CD4-positive, alpha-beta T cell treated with Interleukin-10 for 1 hour (primary cell): ENCODE measurements at places on chromosomes 3 and 15.

DNA sequence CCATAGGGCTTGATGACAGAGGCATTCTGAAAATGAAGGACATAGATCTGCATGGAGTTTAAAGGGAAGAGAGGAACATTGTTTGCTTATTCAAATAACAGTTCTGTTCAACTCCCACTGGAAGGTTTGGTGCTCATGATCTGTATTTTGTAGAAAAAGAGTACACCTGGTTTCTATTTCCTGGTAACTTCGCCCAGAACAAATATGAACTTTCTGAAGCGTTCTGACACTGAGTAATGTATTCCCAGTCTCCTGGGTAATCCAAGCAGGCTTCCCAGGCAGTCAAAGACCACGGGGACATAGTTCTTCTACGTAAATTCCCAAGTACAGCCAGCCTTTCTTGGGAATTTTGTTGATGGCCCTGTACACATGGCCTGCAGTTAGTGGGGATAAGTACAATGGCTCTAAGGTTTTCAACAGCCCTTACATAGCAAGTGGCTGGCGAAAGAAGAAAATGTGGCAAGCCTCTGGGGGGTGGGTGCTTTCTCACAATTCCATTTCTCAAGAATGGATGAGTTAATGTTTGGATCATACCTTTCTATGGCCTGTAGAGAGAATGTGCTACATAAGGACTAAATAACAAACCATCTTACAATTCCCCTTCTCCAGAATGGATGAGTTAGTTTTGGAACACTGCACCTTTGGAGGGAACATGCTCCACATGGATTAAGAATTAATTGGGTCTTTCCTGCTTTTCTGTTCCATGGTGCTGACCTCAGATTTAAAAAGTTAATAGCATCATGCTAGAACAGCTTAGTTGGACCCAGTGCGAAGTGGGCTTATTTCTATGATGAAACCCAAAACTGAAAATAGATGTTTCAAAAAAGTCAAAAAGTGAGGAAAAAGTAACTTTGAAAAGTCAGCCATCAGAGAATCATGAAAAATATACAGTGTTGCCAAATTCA lies 52.7 kb downstream of the COL6A6 start:
- DNase-seq, result no peak

DNA sequence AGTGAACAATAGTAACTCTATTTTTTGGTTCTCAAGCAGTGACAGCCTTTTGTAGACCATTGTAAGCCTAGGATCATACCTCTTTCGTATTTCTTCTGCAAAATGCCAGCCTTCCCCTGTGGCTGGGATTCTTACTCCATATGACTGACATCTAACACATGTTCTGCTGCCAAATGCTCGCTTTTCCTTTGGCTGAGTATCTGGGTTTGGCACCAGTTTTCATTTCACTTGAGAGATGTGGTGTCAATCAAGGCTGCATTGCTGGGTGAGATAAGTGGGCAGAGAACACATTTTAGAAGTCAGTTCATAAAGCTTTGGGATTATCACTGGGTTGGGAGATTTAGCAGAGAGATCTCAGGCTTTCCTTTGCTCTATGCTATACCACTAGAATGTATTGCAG lies 514.7 kb upstream of the SGO1 start:
- DNase-seq, result no peak

- DNase-seq, result peak; percentile 13
These were observed 72.3 kb downstream of the CORO2B start for GRCh38 chr15:68650901-68651709.

- no peak for DNase-seq
These were observed 66.9 kb downstream of the DCLK3 start for GRCh38 chr3:36697229-36698001.
